Neuronal stem cell (in vitro differentiated cells): ENCODE measurements at places on chromosomes 2 and 18.

- DNase-seq = no peak
Measured at GRCh38 chr2:1730015-1730927, 14.0 kb downstream of the PXDN start.

DNA sequence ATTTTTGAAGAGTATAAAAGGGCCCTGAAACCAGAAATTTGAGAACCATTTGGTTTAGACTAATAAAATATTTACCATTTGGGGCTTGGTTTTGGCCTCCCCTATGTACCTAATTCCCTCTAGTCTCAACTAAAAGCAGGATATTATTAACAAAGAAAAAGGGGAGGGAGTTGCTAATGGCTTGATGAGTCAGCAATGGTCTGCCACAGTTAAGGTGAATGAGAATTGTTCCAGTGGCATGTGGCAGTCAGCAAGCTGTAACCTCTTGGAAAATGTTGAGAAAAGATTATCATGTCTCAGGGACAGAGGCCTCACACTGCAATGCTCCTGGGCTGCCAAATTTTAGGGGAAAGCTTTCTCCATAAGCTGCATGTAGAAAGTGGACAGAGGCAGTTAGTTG, 20.1 kb upstream of the SLC39A10 start:
- DNase-seq = no peak

- no peak for DNase-seq
Measured at GRCh38 chr2:233174137-233174536, 77.3 kb upstream of the ATG16L1 start.

- no peak for DNase-seq
Measured at GRCh38 chr2:189954989-189955388, 107.5 kb downstream of the MSTN start.

DNA sequence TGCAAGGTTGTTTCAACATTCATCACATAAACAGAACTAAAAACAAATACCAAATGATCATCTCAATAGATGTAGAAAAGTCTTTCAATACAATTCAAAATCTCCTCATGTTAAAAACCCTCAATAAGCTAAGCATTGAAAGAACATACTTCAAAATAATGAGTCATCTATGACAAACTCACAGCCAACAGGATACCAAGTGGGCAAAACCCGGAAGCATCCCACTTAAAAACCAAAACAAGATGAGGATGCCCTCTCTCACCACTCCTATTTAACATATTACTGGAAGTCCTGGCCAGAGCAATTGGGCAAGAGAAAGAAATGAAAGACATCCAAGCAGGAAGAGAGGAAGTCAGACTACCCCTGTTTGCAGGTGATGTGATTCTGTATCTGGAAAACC, 992.2 kb upstream of the PIK3C3 start:
- DNase-seq = no peak

GRCh38 chr2:241853651-241854341, 4.9 kb downstream of the PDCD1 start:
- DNase-seq = no peak

- DNase-seq = no peak
Measured at GRCh38 chr2:68839260-68839833, 31.9 kb downstream of the BMP10 start.

DNA sequence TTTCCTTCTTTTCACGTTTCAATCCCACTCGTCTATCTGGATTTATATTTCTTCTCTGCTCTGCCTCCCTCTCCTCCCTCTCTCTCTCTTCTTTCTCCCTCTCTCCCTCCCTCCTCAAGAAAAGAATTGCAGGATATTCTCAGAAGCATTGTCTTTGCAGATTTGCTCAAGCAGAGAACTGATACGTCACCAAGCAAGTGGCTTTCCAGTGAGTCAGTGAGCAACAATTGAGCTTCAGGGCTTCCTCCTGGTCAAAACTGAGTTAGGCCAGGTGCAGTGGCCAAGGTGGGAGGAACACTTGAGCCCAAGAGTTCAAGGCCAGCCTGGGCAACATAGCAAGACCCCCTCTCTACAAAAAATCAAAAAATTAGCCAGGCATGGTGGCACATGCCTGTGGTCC, 151.1 kb downstream of the SMAD2 start:
- DNase-seq = no peak

DNA sequence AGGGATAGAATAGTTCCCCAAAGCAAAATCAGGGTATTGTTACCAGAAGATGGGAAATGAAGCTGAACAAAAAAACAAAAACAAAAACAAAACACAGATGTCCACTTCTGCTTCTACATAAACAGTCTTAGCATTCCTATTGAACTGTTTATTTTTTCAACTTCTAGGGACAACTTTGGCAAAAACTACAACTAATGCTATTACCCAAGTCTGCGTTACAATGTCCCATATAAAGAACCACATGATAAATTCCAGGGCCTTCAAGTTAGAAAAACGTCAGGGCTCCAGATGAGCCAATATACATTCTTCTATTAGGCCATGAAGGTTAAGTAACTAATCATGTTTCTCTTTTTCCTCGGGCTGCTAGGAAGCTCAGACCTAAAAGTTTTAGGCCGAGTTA, 16.9 kb downstream of the PID1 start:
- no peak for DNase-seq

DNA sequence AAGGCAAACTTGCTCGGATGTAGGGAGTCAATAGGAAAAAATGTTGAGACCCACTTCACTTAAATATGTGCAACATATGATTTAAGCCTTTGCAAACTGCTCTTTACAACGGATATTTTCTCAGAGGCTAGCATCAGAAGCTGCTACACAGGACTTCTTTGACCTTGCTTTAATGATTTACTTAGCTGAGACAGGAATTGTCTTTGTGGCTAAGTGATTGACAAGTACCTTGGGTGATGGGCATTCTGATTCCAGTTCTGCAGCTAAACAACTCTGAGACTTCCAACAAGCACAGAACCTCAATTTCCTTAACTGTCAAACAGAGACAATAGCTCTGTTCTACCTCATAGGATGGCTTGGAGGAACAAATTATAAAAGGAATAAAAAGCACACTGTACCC, 150.2 kb downstream of the NCKAP5 start:
- no peak for DNase-seq

- DNase-seq = no peak
Measured at GRCh38 chr2:69667805-69668382, 24.4 kb upstream of the AAK1 start.

- DNase-seq = no peak
Measured at GRCh38 chr2:10829299-10829698, 16.7 kb upstream of the PDIA6 start.

DNA sequence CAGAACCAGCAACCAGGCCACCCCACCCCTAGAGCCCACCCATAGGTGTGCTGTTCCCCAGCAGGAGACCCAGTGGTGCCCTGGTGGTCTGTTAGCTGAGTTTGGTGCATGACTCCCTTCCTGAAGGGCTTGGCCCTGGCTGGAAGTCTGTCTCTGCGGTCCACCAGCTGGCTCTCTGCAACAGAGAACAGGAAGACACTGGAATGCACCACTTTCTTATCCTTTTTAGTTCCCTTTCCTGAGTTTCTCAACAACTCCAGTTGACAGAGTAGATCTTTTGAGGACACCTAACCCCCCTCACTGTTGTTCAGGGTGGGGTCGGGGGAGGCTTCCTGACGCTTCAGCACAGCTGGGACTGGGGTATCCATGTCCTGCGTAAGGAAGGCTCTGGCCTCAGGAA, 11.9 kb upstream of the RPL37A start:
- no peak for DNase-seq

DNA sequence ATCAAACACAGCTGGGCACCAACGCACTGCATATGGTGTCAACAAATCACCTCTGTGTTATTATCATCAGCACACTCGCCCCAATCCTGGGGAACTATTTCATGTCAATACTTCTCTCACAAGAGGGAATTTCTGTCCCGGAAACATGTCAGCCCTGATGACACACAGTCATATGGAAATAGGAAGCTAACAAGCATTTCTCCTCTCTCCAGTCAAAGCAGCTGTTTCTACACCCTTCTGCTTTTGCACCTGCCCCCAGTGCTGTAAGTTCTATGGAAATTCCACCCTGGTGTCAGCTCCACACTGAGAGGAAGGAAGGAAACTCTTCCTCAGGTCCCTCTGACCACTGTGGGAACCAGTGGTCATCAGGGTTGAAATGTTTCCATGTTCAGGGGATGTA, 447.6 kb upstream of the ID2 start:
- no peak for DNase-seq

GRCh38 chr18:44733754-44734465, 53.2 kb downstream of the SETBP1 start:
- no peak for DNase-seq

DNA sequence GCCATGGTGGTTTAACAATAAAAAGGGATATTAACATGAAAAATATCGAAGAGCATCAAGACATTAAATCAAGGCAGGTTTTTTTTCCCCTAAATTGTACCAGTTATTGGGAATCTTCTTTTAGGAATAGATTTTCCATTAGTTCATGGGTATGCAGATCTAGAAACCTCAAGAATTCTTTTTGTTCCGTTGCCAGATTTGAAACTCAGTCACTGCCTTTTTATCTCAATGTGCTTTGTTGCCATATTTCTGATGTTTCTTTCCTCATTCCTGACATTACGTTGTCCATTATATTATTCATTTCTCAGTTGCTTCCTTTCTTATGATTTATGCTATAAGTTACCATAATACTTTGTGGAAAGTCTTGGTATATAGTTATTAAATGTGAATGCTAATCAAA, 162.2 kb downstream of the CD226 start:
- DNase-seq = no peak

DNA sequence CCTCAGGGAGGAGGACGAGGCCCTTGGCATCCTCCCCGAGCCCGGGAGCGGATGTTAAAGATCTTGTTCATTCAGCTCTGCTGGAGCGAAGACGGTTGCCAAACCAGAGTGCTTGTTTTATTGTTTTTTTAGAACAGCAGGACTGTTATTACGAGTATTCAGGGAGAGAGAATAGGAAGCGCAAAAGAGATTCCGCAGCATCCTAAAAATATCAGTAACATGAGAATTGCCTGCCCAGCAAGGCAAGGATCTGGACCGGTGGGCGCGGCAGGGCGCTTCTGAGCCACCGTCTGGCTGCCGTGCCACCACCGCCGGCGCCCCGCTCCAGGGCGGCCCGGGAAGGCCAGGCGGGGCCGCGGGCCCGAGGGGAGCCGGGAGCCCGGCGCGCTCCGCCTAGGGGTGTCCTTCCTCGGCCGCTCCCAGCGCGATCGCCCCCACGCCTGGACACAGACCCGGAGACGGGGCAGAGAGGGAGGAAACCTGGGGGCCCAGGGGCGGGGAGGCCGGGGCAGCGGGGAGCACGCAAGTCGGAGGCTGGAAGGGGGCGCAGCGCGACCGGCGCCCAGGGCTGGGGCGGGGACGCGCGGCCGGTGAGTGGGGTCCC, 843 bp downstream of the CYS1 start:
- DNase-seq = peak; percentile 33

DNA sequence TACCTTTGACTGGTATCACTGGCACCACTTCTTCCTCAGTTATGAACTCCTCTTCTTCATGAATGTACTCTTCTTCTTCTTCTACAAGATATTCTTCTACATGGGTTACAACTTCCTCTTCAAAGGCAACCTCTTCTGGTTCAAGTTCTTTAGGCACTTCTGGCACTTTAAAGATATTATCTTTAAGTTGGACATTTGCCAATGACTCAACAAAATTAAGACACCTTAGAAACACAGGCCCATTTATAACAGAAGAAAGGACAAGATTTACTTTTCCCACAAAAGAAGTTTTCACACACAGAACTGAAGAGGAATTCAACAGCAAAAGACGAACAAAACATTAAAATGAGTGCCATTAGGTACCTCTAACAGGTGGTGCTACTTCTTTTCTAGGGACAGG, 127.3 kb downstream of the TTN start:
- no peak for DNase-seq
